ENCODE measurements at places on chromosomes 4 and X. TPM values are rescaled to one million over a fixed set of nuclear protein-coding genes. Genes with fewer than 3 reads are reported as not detected.

The FREM3 gene
- not detected for total RNA-seq

The PLP2 gene
- 67.0 TPM for total RNA-seq

The MAGEE1 gene
- 2.2 TPM for total RNA-seq

The ERCC6L gene
- total RNA-seq = 0.14 TPM

The RS1 gene
- not detected for total RNA-seq

The TCEAL6 gene
- not detected for total RNA-seq

The NAP1L2 gene
- 5.8 TPM for total RNA-seq

DNA sequence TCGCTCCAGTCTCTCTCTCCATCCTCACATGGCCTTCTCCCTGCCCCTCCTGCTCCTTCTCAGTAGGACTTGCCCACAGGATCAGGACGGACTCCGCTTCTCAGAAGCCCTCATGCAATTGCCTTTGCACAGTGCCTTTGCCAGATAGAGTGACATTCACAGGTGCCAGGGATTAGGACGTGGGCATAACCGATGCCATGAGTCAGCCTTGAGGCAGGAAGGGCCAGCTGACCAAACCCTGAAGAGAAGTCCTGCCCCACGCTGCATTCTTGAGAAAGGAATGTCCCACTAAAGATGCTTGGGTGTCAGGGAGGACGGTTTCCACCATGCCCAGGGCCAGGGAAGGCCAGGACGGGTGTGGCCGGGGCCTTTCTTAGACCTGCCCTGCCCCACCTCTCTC lies 6.6 kb upstream of the GRPEL1 start:
- no peak for DNase-seq

DNA sequence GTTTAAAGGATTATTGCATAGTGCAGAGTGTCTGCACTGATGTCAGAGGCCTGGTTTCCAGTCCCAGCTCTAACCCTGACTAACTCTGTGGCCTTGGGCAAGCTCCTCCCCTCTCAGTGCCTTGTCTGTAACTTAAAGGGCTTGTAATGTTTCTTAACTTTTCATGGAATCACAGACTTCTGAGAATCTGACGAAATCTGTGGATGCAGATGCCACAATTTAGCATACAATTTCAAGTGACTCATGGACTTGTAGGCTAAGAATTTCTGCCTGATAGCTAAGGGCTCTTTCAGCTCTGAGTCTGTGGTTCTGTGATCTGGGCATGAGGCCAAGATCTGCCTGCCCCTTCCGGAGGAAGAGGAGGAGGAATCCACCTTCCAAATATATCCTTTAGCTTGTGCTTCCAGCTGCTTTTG lies 236.9 kb downstream of the AR start:
- peak; percentile 75 for DNase-seq

GRCh38 chr4:59630922-59631321 lies 1569.2 kb upstream of the ADGRL3 start:
- no peak for DNase-seq

DNA sequence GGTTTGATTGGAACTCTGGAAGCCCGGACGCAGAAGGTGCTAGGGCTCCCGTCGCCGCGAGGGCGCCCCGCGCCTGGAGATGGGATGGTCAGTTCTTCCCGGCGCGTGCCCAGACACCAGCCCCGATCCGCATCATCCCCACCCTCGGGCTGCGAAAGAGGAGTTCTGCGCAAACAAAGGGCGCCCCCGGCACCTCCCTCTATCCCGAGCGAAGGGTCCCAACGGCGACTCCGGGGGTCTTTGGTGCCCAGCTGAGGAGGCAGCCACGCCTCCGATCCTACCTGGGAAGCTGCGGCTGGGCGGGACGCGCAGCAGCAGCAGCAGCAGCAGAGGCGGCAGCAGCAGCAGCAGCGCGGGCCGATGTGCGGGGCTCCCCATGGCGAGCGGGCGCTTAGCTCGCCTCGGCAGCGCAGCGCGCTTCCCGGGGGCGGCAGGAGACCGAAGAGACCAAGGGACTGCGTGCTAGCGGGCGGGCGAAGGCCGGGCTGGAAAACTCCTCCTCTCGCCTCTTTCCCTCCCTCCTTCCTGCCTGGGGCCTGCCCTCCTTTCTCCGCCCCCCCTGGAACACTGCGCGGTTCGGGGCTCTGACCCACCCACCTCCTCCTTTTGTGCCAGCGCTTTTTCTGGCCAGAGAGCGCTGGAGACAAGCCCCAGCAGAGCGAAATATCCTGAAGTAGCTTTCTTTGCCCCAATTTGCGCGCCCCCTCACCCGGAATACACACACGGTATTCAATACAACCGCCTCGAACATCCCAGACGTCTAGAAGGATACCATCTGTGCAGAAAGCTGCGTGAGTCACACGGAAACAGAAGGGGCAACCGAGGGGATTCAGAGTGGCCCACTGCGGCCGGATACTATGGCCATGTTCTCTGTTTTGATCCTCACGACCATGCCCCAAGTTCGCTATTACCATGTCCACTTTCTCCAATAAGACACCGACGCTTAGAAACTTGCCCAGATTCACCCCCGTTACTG lies at the start of gene SRPX:
Gene SRPX, minus strand, starts transcription at position 457 of the 976 bp plus-strand sequence. Its CDS starts 79 bp downstream, at position 378.
- peak; percentile 66 for DNase-seq

GRCh38 chr4:7989654-7990053 lies 50.0 kb upstream of the AFAP1 start:
- DNase-seq = peak; percentile 3

- DNase-seq = no peak
Measured at GRCh38 chr4:162853788-162854187, 312.9 kb downstream of the NAF1 start.

- DNase-seq = no peak
Measured at GRCh38 chr4:84325625-84326024, 173.5 kb downstream of the NKX6-1 start.

DNA sequence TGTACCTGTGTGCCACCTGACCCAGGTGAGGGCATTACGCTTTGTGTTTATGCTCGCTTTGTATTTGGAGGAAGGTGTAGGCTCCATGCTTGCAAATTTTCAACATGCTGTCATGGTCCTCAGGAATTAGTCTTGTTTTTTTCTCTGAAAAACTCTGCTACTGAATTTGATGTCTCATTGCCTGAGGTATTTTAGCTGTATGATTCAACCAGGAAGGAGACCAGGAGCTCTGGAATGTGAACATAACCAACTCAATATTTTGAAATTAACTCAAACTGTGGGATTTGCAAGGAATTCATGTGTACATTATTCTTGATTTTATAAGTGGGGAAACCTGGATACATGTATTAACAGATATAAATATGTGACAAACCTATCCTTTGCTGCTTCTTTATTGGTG lies 134.1 kb downstream of the SLC4A4 start:
- no peak for DNase-seq

DNA sequence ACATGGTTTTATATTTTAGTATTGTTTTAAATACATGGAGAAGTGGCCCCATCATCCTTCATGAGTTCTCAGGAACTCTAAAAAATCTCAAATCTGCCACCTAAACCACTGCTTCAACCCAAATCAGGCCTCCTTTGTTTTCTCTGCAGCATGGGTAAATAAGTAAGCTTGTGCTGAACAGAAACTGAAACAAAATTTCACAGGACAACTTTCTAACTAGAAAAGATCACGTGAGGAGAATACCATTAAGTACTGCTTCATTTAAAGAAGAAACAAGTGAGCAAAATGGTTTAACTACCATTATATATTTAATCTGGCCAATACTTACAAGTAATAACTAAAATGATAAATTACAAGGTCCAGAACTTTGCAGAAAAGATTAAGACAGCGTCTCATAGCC lies 2.5 kb downstream of the ARAP2 start:
- no peak for DNase-seq

GRCh38 chr4:1842339-1842895 lies 13.5 kb downstream of the LETM1 start:
- peak; percentile 25 for DNase-seq

DNA sequence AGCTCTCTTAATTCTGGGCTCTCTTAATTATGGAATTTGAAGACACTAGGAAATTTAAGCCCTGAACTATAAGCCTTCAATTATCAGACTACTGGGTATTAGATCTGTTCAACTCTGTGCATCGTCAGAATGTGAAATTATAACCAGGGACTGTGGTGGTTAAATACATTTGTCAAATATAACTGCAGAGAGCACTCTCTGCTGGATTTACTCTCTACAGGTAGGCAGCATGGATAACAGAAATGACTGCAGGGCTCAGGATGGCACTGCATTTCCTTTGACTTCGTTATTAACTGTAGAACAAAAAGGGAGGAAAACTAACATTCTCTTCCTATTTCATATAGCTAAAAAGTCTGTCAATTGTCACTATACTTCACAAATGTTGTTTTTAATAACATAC lies 310.1 kb upstream of the RASGEF1B start:
- DNase-seq = no peak

DNA sequence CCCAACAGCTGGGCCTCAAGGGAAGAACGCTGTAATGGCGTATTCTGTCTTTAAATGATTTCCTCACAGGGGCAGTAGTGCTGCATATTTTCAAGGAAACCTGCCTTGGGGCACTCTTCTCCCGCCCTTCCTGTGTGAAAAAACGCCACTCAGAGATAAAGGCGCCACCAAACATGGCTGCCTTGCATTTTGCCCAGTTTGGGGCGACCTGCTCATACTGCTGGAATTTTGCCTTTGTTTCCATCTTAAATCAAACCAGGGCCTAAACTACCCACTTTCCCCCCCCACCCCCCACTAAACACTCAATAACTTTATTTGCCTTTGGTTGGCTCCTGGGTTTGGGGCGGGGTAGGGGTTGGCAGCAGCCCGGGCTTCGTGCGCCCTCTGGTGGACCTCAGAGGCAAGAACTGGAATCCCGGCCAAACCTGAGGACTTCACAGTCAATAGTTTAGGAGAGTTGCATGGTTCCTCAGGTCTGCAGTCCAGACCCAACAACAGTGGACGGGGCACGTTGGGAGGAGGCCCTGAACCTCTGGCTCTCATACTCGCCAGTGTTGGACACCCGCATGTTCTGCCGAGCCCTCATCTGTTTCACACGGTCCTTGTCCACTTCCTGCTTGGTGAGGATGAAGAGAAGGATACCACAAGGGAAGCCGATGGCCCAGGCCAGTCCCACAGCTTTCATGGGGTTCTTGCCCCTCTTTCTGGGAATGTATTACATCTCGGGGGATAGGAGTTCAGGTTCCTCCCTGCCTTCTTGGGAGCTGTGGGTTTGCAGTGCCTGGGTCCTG lies 220.1 kb upstream of the STK26 start:
- no peak for DNase-seq

DNA sequence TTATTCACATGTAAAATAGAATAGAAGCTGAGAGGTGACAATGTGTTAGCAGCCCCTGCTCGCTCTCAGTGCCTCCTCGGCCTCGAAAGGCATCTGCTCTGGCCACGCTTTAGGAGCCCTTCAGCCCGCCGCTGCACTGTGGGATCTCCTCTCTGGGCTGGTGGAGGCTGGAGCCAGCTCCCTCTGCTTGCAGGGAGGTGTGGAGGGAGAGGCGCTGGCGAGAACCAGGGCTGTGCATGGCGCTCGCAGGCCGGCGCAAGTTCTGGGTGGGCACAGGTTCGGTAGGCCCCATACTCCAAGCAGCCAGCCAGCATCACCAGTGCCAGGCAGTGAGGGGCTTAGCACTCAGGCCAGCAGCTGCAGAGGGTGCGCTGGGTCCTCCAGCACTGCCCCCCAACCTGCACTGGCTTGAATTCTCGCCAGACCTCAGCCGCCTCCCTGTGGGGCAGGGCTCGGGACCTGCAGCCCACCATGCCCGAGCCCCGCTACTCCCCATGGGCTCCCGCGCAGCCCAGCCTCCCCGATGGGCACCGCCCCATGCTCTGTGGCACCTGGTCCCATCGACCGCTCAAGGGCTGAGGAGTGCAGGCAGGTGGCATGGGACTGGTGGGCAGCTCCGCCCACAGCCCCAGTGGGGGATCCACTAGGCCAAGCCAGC lies 1346.7 kb upstream of the IGFBP7 start:
- peak; percentile 59 for DNase-seq

GRCh38 chr4:15109600-15109999 lies 107.3 kb downstream of the CPEB2 start:
- no peak for DNase-seq

DNA sequence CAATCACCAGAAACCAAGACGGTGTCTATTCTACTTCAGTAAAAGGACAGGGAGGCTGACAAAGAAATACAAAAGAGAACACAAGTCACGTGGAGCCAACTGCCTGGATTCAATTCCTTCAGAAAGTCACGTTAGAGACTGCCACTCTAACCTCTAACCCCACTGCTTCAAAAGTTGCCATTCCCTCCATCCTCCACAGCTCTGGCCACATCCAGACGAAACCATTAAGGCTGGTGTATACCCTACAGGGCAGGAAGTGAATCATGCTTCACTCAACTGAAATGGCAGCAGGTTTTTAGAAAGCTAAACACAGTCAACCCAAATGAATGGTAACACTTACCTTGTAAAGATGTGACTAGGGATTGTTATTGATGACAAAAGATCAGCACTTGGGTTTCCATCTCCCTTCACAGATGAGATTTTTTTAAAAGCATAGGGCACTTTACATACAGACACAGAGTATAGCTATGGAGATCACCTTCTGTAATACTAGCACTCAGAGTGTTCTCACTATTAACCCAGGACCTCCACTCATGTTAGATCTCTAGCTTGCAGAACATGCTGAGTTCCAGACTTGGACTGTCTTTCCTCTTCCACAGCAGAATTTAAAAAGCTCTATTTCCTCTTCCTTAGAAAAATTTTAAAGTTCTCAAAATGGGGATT lies 37.4 kb downstream of the MAML3 start:
- DNase-seq = no peak

DNA sequence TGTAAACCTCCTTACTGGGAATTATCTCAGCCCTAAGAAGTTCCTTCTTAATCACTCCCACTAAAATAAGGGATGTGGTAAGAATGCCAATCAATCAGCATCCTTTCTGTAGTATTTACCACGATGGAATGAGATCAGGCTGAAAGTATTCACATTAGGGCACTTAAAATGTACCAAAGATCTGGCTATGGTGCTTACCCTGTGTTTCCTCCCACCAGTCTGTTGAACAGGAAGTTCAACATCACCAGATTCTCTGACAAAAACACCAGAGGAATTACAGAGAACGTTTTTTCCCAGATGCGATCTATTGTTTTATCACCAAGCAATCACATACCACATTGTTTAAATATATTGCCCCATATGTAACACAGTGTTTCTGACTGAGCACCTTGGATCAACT lies 2.1 kb upstream of the CLCN3 start:
- no peak for DNase-seq

GRCh38 chrX:41982953-41983352 lies 59.6 kb upstream of the CASK start:
- DNase-seq = no peak

- no peak for DNase-seq
Measured at GRCh38 chr4:85966373-85966772, 393.5 kb downstream of the MAPK10 start.

All from Right ventricle myocardium inferior (tissue), 1 donor.